Stimulated activated CD4-positive, alpha-beta T cell treated with anti-CD3 and anti-CD28 coated beads, TNF-alpha, amount 100 ng/mL, for 4 hours (primary cell): ENCODE measurements at places on chromosomes 5 and 9.

DNA sequence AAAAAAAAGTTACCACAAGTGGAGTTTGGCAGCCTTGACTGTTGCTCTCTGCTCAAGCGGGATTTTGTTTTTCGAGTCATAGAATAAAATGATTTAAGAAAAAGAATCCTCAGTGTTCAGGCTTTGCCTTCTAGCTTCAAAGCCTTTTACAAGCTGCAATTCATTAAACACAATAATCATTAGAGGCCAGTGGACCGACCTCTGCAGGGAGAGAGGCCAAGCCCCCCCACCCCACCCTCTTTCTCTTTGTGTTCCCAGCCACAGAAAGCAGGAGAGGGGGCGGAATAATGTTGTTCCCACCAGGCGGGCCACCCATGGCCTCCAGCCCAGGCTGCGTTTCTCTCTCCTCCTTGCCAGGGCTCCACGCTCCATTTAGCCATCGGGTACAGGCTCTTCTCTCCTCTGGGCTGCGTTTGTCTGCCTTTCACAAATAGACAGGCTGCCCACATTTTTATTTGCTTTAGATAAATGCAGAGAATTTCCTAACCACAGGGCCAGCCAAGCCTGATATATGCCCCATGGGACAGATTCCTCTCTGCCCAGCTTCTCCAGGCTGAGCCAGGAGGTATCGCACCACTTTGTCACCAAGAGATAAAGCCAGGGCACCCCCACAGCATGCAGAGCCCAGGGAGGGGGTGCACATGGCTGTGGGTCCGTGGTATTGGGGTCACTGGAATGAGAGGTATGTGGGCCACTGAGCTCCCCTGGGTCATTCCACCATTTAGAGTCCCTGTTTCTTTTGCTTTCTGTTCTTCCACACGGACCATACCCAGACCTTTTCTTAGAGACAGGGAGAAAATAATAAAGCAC, 318.8 kb downstream of the PIK3R1 start:
- no peak for DNase-seq

DNA sequence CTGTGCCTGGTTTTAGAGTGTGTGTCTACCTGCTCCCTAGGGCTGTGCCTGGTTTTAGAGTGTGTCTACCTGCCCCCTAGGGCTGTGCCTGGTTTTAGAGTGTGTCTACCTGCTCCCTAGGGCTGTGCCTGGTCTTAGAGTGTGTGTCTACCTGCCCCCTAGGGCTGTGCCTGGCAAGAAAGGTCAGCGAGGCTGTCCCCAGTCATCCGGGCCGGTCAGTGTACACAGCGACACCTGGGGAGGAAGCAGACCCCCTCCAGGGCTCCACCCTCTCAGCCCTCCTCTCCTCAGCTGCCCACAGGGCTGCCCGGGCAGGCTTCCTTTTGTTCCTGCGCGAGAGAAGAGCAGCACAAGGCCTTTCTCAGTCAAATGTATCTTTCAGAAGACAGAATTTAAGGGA, 4.1 kb downstream of the NRARP start:
- DNase-seq = no peak

DNA sequence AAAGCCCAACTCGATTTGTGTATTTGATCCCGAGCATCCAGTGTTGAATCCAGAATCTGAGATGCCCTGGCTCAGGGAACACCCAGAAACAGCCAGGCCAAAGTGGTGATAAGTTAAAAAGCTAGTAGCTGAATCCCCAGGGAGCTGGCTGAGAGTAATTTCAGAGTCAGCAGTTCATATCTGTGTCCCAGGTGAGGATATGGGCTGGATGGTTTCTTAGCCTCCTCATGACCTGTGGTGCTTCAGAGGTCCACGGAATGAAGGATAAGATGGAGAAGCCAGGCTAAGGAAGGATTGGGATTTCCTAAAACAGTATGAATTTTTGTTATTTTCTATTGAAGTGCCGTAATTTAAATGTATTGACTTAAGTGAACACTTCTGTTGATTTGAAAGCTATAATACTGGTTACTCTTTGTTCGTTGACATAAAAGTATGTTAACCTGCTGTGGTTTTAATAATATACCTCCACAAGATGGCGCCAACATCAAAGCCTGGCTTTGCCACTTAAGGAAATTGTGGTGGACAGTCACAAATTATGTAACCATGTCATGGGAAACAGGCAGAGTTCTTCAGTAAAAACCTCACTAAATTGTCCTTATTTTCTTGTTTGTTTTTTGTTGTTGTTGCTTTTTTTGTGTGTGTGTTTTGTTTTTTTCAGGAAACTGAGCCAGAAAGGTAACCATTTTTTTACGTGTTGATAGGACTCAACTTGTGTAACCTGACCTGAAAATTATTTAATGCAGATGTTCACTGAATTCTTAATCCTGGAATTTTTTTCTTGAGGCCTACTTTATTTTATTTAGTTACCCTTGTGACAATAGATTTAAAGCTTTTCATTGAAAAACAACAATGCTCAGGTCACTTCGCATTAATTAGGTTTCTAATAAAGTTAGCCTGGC, 11.4 kb downstream of the MTAP start:
- DNase-seq = peak; percentile 40

DNA sequence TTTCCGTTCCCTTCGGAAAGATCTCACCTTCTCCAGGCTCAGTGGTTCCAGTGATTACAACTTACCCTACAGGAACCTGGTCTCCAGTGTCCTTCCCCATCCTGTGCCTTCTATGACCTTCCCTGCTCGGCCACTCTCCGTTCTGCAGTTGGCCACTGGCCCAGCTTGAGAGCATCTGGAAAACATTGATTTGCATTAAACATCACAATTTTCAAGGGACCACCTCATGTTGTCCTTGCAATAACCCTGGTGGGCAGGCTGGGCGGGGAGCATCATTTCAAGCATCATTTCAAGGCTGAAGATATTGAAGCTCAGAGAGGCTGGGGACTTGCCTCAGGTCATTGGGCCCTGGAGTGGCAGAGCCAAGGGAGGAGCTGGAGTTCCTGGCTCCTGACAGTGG, 177.4 kb downstream of the SEC61B start:
- no peak for DNase-seq

DNA sequence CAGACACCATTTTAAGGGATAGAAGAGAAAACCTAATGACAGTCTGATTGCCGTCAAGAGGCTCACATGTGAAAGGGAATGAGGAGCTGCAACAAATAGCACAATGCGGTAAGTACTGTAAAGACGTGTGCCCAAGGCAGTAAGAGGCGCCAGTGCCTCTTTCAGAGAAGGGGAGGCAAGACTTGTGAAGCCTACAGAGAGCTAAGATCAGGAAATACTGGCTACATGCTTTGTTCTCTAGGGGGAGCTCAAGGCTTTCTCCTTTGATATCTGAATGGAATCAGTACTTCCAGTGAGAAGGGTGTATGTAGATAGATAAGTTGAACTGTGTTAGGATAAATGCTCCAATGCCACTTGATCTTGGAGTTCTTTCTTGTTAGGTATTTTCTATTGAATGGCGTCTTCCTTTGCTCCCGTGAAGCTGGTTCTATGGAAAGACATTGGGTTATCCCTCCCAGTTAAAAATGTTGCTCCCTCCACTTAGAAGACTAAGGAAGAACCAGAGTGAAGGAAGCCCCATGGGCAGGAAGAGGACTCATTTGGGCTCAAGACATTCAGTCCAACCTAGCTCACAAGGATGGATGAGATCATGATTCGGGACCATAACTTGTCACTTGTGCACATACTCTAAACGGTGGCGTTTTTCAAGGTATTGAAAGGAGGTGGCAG, 23.5 kb upstream of the ALDOB start:
- no peak for DNase-seq

- no peak for DNase-seq
Measured at GRCh38 chr9:83574482-83574881, 36.3 kb upstream of the FRMD3 start.

DNA sequence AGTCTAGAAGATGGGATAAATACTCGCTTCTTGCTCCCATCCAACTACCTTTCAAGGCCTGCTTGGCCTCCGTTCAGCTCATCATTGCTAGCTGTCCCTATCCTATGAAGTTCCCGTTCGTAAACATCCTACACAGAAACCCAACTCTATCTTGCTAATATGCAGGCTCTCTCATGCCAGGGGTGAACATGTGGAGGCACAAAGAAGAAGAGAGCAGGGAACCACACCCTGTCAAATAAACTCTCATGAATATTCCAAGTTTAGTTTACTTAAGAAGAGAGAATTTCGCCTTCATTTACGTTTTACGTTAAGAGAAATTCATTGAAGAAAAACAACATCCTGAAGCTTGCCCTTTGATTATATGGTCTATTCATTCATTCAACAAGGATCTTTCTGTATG, 7.9 kb upstream of the HSD17B3 start:
- no peak for DNase-seq

- DNase-seq = no peak
Measured at GRCh38 chr9:84027201-84027600, 46.6 kb downstream of the RMI1 start.

- no peak for DNase-seq
Measured at GRCh38 chr9:4324513-4324912, 24.6 kb upstream of the GLIS3 start.

GRCh38 chr9:120438836-120439546, 141.0 kb downstream of the CDK5RAP2 start:
- DNase-seq = no peak

- no peak for DNase-seq
Measured at GRCh38 chr5:125160787-125161502, 414.5 kb upstream of the ZNF608 start.

- DNase-seq = no peak
Measured at GRCh38 chr9:128026773-128027541, 40.2 kb downstream of the NAIF1 start.

DNA sequence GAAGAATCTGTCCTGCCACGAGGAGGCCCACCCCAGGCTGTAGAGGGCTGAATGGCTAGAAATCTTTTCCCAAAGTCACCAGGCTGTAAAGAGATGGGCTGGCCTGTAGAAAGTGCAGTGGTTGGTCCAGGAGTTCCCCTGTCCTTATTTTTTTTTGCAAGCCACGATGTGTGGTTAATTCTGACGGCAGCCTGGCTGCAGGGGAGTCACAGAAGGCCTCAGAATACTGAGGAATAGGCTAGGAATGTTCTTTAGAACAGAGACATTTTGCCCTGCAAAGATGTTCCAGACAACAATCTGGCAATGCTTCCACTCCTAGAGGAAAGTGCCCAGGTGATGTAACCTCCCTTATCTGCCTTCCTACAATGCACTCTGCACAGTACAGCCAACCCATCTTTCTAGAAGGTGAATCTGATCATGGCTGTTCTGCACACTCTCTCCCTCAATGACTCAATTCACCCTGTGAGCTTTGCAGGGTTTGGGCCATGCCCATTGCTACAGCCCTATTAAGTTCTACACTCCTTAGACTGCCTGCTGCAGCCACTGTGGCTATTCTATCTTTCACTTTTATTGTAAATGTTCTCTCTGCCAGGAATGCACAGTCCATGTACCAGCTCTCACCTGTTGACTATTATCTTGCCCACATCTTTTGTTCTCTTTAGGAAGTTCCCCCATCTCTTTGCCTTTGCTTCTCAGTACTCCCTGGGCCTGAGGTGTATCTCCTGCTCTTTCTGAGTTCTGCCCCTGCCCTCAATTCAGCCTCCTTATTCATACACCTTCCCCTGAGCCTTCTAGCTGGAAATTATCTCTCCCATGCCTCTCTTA, 377.8 kb upstream of the CLINT1 start:
- no peak for DNase-seq

DNA sequence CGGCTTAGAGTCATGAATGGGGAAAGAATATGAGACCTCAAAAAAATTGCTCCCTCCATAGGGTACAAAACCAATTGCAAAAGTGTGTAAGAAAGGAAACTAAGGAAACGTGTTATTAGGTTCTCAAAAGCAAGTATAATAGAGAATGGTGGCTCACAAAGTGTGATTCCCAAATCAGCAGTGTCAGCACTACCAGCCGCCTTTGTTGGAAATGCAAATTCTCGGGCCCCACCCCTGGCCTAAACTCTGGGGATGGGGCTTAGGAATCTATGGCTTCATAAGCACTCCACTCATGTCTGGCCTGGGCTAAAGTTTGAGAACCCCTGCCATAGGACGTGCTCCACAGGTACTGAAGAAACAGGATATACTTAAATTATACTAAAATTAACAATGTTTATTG, 1.6 kb upstream of the CCDC69 start:
- DNase-seq = no peak

DNA sequence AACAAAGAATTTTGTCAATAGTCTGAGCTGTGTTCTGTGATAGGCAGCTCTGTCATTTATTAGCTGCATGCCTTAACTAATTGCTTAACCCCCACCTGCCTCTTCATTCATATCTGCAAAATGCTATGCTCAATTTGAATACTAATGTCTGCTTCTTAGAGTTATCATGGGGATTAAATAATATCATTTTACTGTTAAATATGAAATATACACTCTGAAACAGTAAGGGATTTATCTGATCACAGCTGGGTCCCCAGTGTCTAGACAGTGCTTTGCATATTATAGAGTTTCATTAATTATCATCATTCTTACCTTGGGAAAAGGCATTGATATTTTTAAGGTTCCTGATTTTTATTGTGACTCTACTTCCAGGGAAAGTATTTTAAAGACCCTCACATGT, 12.0 kb downstream of the TEX48 start:
- DNase-seq = no peak

GRCh38 chr9:133477992-133478850, 678 bp downstream of the SLC2A6 start:
- no peak for DNase-seq

DNA sequence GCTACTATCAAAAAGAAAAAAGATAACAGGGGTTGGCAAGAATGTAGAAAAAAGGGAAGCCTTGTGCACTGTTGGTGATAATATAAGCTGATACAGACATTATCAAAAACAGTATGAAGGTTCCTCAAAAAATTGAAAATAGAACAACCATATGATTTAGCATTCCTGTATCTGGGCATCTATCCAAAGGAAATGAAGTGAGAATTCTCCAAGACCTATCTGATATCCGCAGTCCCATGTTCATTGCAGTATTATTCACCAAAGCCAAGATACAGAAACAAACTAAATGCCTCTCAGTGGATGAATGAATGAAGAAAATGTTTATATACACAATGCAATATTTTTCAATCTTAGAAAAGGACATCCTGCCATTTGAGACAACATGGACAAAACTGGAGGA, 1943.3 kb downstream of the MAT2B start:
- no peak for DNase-seq

GRCh38 chr9:70600506-70600905, 186.0 kb upstream of the KLF9 start:
- no peak for DNase-seq
